Transverse colon (tissue), 4 donors: ENCODE measurements at places on chromosomes 3 and 15.

- DNase-seq = no peak
These were observed 45.4 kb downstream of the SLC6A1 start for GRCh38 chr3:11037976-11038375.

DNA sequence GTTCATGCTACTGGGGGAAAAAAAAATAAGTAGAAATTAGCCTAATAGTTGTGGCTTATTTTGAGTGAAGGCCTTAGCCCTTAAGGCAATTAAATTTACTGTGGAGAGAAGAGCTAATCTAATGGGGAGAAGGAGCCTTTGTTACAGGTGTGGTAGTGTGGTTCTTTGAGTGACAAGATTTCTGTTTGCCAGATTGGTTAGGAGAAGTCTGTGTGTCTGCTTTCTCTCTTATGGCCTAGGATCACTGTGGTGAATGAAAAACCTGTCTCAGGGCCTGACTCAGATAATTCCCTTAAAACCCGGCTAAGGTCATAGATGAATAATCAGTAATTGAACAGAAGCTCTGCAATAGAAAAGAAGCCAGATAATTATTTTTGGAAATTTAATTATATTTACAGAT is 27.0 kb downstream of the OPA1 start:
- no peak for DNase-seq

DNA sequence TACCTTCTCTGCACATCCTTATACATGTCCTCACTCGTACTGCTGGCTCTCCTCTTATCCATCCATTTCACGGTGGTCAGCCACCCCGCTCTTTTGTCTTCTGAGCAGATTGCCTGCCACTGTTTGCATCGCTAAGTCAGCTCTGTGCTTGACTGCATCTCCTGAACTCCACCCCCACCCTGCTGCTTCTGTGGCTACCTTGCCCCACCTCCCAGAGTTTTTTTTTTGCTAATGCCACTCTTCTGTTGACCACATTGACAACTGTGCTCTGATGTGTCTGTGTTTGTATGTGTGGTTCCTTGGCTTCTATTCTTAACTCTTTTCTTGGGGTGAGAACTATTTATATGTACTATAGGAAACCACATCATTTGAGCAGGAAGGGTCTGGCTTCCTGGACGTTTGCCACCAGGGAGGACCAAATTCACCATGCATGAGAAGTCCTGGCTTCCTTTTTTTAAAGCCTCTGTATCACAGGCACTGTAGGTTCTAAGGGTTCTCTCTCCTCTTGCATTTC is 12.8 kb upstream of the MTMR10 start:
- DNase-seq = peak; percentile 69

GRCh38 chr3:57059411-57059810 is 1.1 kb upstream of the SPATA12 start:
- no peak for DNase-seq

DNA sequence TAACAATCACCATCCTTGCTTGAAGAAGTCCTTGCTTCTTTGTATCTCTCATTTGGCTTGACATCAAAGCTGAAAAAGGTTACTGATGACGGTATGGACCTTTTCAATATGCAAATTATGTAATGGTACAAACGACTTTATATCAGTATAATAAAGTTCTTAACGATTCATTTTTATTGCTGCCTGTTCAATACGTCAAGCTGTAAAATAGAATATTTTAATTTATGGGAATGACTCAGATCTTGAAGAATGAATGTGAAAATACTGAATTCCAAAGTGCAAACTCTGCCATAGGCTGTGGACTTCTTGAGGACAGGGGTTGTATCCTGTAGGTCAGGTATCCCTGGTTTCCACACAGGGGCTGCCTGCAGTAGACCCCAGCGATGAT is 156.2 kb downstream of the PLCL2 start:
- no peak for DNase-seq

- DNase-seq = peak; percentile 51
These were observed 30.3 kb downstream of the CDC25A start for GRCh38 chr3:48157950-48158376.

GRCh38 chr3:190252080-190252479 is 70.2 kb downstream of the CLDN1 start:
- no peak for DNase-seq

DNA sequence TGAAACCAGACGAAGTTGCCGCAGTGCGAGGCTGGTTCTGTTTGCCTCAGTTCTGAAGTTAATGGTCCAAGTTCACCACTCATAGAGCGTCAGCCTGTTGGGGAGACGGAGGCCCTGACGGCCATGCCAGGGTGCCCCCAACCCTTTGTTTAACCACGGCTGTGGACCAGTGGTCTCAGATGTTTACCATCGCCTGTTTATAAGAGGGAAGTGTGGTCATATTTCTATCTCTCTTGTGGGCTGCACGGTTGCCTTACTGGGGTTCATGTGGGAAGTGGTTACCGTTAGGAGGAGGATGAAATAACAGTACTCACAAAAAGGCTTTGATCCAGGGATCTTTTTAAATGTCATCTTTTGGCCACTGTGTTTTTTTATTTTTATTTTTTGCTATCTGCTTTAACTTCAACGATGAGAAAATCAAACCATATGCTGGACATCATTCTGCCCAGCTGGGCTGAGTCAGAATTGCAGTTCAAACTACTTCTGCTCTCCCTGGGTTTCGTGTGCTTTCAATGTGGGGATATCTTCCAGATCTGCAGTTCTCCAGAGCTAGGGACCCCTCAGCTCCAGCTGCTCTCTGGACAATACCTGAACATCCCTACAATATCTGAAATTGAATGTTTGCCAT is 17.8 kb downstream of the SMAD3 start:
- DNase-seq = no peak

DNA sequence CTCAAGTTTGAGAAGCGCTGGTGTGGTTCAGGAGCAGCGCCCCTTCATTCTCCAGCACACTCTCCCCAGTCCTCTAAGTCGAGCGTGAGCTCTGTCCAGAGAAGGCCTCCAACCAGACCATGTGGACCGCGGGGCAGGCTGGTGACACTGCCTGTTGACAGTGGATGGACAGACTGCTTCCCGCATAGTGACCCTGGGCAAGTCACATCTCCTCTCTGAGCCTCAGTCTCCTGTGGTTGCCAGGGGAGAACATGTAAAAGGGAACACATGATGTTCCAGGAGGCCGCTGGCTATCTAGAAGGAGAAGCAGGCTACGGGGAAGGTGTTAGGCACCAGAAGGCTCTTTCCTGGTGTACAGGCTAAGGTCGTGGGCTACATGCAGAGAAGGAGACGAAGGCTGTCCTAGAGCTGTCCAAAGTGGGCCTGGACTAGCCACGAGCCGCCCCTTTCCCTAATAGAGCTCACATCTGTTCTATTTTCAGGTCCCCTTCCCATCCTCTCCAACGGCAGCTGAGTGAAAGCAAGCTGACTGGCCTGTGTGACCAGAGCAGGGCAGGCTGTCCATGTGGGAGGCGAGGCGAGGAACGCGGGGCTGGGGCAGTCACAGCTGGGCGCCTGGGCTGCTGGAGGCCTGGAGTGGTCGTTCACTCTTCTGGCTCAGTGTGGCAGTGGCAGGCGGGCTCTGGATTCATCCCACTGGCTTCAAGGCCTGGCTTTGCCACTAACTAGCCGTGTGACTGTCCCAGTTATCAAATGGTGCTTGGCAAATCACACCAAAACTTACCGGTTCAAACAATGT is 11.1 kb downstream of the ISG20 start:
- DNase-seq = no peak
